ENCODE measurements at places on chromosomes 11 and 22. TPM values are rescaled to one million over a fixed set of nuclear protein-coding genes. Genes with fewer than 3 reads are reported as not detected.

- peak; percentile 23 for DNase-seq
Measured at GRCh38 chr11:86869966-86870570, 69.7 kb downstream of the PRSS23 start.

DNA sequence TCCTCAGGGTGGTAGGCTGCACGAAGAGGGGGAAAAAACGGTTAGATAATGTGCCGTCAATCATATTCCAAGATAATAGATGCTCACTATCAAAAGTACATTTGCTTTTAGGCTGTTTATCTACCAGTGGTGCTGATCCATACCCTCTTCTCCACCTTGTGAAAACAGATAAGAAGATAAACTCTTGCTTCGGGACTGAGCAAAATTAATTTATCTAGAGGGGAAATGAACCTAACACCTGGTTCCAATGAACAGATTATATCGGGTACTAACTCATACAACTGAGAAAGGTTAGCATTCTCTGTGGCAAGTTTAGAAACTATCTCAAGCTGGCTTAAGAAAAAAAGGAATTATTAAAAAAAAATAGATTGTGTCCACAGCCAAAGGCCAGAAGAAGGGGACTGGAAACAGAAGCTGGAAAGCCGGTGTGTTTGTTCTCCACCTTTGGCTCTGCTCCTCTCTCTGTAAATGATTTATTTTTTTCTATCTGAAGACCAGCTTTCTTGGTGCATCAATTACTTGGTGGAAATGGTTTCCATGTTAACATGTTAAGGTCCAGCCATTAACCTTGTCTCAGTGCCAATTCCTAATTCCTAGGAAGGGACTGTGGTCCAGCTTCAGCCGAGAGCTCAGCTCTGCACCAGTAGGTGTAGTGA is 55.8 kb downstream of the SC5D start:
- no peak for DNase-seq

- DNase-seq = no peak
Measured at GRCh38 chr11:132665205-132665604, 867.1 kb downstream of the OPCML start.

- no peak for DNase-seq
Measured at GRCh38 chr11:95565724-95566141, 223.8 kb downstream of the FAM76B start.

DNA sequence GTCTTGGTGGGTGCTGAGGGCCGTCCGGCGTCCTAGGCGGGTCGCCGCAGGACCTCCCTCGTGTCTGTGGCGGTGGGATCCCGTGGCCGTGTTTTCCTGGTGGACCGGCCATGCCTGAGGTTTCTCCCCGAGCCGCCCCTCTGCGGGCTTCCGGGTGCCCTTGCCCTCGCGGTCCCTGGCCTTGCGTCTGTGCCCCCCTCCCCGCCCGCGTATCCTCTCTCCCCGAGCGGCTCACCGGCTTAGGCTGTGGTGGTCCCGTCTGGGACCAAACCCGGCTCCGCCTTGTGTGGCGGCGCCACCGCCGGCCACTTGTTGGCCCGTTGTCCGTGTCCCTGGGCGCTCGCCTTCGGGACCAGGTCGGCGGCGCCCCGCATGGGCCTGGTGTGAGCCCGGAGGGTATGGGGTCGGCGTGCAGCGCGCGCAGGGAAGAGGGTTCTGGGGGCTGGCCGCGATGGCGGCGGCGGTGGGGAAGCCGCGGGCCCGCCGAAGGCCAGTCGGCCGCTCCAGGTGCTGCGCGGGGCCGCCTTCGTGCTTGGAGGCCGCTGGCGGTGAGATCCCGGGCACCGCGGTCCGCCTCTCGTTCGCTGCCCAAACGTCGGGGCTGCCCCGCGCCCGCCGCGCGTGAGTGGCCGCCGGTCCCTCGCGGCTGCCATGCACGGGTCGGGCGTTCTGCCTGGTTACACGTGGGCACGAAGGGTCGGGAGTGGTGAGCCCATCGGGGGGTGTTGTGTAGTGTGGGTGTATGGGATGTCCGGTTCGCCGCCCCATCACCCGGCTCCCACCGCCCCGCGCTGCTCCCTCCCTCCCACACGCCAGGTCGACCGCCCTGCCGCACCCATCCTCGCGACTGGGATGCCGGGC is 3899.1 kb upstream of the OR11H1 start:
- DNase-seq = no peak

- no peak for DNase-seq
Measured at GRCh38 chr11:26778000-26778757, 56.3 kb upstream of the SLC5A12 start.

GRCh38 chr11:96122601-96123074 is 198.7 kb upstream of the MTMR2 start:
- DNase-seq = no peak

- DNase-seq = peak; percentile 45
Measured at GRCh38 chr11:2263724-2264360, 6.5 kb downstream of the ASCL2 start.

DNA sequence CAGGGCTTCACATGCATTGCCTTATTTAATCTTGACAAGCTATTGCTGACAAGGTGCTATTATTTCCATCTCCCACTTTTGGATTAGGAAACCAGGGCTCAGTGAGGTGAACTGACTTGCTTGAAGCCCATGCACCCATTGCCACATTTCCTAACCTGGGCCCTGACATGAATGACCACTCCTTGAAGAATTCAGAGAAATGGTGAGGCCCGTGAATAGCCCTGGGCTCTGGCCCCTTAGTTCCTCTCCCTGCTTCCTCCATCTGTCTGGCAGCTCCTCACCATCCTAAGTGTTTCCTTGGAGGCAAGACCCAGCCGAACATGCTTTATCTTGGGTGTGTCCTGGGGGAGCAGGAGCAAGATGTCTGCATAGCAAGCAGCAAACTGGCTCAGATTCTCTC is 56.1 kb upstream of the NECTIN1 start:
- no peak for DNase-seq

DNA sequence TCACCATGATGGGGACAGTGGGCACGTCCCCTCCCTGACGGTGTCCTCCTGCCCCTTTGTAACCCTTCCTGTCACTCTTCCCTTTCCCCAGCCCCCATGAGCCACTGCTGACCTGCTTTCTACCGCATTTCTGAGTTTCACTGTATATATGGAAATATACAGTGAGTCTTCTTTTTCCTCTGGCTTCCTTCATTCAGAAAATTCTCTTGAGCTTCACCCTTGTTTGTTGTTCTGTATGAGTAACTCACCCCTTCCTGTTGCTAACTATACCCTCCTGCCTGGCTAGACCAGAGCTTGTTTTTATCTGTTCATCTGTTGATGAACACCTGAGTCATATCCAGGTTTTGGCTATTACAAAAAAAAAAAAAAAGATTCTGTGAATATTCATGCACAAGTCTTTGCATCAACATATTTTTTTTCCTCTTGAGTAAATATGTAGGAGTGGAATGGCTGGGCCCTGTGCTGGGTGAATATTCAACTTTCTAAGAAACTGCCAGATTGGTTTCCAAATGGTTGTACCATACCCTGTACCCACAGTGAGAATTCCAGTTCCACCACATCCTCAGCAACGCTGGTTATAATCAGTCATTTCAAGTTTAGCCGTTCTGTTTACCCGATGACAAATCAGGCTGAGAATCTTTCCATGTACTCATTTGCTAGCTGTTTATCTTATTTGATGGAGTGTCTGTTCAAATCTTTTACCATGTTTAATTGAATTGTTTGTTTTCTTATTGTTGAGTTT is 62.0 kb downstream of the IGF2 start:
- DNase-seq = no peak

GRCh38 chr11:120197251-120197891 is 13.5 kb upstream of the OAF start:
- DNase-seq = no peak

- no peak for DNase-seq
Measured at GRCh38 chr11:69166218-69167115, 10.7 kb downstream of the SMIM38 start.

DNA sequence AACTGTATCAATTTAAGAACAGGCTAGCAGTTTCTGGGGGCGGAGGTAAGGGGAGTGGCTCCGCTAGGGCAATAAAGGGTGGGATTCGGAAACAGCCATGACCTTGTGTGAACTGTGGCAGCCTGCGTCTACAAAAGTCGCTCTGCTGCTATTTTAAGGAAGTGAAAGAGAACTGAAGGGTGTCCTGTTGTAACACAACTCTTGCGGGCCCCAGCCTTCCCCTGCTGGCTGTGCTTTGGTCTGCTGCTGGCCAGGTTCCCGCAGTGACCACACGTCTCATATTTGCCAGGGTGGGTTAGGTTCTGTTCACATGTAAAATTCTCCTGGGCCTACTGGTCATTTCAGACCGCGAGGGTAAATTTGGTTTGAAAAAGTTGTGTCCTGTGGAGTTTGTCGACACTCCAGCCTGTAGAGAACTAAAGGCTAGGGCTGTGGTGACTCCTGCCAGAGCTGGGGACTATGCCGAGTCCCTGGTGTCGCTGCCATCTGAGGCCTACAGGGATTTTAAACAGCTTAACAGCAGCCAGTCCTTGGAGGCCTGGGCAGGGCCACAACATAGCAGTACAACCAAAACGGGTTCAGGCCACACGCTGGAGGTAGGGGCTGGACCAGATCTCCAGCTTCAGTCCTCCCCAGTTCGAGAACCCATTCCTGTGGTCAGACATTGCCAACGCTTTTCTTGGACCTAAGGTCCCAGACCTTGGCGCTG is 1.1 kb upstream of the PPFIBP2 start:
- peak; percentile 70 for DNase-seq

GRCh38 chr22:42997582-42998090 is 17.3 kb downstream of the PACSIN2 start:
- no peak for DNase-seq

DNA sequence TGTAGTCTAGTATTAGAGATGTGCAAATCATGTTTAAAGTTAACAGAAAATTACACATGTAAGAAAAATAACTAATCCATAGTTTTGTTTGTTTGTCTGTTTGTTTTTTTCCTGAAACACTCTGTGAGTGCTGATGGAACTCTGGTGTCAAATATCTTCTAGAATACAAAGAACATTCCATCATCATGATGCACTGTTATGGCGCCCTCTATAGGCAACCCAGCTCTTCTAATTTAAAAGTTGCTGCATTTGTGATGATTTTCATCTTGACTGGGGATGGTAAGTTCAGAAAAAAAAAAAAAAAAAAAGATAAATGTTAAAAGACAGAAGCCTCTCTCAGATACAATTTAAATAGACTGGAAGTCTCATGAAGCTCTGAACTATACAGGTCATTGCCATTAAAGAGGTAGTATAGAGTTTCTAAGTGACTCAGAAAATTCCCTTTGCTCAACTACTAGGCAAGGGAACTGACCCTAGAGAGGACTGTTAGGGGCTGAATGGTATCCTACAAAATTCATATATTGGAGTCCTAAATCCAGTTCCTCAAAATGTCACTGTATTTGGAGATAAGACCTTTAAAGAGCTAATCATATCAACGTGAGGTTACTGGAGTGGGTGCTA is 597.2 kb upstream of the ANO3 start:
- no peak for DNase-seq

- no peak for DNase-seq
Measured at GRCh38 chr11:114194702-114195101, 101.5 kb upstream of the NNMT start.

DNA sequence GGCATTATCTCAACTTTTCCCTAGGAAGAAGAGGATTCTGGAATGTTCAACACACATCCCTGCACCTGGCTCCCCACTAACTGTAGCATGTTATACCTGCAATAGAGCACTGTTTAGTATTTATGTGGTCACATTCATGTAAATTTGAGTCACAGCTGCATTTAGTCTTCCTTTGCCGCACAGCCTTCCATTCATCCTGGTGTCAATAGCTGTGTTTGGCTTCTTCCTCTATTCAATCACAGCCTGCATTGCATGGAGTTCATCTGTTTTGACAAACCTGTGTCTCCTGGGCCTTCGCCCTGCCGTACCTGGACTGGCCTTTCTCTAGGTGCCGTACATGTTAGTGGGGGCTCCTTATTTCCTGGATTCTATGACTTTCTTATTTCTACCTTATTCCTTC is 4.1 kb upstream of the C22orf39 start:
- no peak for DNase-seq

- no peak for DNase-seq
Measured at GRCh38 chr11:43952401-43953342, 10.2 kb downstream of the C11orf96 start.

GRCh38 chr11:13666708-13667107 is 1.8 kb upstream of the FAR1 start:
- no peak for DNase-seq

DNA sequence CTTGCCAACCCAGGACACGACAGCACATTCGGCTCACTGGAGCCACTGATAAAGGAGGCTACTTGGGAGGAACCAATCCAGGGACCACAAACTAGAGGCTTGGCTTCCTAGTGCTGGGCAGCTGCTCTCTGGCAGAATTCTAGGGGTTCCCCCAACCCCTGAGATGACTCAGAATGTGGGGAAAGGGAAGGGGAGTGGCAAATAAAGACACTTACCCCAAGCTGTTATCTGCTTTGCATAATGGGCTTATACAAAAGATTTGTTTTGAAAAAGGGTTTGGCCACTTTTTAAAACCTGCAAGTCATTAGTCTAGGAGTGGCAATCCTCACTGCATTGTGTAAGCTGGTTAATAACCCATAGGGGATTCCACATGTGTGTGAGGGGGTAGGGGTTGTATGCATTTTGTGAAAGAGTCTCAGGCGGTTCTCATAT is 64.1 kb upstream of the LMO1 start:
- DNase-seq = no peak

DNA sequence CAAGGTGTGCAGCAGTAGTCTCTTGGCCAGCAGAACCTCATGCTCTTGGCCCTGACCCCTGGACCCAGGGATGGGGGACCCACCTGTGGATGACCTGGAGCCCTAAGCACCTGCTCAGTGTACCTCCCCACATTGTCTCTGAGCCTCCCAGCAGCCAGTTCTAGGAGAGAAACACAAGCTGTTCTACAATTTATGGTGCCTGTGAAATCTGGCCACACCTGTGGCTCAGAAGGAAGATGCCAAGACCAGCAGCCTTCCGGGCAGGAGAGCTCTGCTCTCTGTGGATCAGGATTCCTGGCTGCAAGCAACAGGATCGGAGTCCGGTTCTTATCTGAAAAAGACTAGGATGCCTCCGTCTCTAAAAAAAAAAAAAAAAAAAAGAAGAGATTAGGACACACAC is 103.6 kb upstream of the ANO1 start:
- no peak for DNase-seq

DNA sequence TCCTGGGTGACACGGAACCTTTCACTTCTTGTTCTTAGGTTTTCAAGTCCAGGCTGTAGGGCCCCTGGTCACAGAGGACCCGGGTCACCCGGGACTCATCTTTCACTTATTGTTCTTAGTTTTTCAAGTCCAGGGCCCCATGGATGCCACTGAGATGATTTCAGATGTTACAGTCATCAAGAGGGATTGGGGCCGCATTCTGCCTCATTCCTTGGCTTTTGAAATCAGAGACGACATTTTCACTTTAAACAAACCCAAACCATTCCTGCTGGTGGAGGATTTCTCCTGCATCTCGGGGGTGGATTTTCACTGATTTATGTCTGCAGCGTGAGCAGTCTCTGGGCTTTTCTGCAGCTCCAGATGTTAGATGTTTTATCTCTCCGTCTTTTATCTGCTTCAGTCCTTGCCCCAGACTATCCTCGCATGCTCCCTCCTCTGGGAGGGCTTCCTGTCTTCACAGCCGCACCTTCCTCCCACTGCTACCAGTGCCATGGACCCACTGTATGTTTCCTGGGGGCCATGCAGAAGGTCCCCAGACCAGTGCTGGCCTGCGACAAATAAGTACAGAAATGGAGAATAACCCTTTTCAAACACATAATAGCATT is 27.4 kb downstream of the FBLN1 start:
- no peak for DNase-seq

- DNase-seq = no peak
Measured at GRCh38 chr11:122202161-122202950, 86.3 kb upstream of the BLID start.

FHIP1B gene
- total RNA-seq = 42.1 TPM

YWHAH gene
- 94.3 TPM for total RNA-seq

PKNOX2 gene
- total RNA-seq = 0.32 TPM

NXPE4 gene
- 0.29 TPM for total RNA-seq

MS4A1 gene
- not detected for total RNA-seq

OR6A2 gene
- 0.16 TPM for total RNA-seq

CATSPERZ gene
- total RNA-seq = not detected

SMIM35 gene
- total RNA-seq = not detected

Measured in breast epithelium (tissue), 4 donors.